ENCODE measurements at places on chromosomes 3 and 15.

DNA sequence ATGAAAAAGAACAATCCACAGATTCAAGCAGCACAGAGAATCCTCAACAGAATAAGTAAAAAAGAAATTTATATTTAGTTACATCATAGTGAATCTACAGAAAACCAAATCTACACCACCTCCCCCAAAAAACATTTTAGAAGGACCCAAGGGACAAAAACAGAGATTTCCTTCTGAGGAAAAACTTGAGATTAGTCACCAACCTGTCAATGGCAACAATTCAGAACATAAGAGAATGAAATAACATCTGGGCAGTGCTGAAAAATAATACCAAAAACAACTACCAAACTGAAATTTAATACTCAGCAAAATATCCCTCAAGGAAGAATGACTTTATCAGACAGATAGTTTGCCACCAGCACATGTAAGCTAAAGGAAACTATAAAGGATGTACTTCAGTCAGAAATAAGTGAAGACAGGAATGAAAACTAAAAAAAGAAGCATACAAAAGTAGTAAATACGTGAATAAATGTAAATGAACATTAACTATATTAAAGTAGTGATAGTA lies 260.7 kb downstream of the ULK4 start:
- DNase-seq: no peak

DNA sequence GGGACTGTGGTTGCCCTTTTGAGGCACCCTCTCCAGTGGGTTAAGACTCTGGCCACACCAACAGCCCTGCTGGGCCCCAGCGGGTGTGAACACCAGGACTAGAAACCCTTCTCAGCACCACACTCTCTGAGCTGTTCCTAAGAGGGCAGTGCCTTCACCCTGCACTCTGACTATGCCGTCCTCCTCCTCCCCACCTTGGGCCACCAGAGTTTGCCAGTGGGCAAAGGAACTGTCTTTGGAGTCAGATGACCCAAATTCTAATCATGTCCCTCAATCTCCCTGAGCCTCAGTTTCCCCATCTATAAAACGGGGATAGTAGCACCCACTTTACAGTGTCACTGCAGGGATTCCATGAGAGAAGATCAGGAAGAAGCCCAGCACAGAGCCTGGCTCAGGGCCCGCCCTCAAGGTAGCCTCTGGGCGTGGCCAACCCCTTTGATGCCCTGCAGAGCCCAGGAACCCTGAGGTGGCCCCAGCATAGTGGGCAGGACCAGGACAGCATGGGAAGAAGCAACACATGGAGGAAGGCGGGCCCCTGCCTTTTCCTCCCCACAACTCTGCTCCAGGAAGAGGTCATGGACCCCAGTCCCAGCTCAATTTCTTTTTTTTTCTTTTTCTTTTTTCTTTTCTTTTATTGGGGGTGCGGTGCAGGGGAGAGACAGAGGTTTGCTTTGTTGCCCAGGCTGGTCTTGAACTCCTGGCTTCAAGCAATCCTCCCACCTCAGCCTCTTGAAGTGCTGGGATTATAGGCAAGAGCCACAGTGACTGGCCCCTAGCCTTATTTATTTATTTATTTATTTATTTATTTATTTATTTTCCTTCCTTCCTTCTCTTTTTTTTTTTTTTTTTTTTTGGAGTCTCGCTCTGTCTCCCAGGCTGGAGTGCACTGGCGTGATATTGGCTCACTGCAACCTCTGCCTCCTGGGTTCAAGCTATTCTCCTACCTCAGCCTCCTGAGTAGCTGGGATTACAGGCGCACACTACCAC lies 115.7 kb upstream of the LINGO1 start:
- DNase-seq: no peak

DNA sequence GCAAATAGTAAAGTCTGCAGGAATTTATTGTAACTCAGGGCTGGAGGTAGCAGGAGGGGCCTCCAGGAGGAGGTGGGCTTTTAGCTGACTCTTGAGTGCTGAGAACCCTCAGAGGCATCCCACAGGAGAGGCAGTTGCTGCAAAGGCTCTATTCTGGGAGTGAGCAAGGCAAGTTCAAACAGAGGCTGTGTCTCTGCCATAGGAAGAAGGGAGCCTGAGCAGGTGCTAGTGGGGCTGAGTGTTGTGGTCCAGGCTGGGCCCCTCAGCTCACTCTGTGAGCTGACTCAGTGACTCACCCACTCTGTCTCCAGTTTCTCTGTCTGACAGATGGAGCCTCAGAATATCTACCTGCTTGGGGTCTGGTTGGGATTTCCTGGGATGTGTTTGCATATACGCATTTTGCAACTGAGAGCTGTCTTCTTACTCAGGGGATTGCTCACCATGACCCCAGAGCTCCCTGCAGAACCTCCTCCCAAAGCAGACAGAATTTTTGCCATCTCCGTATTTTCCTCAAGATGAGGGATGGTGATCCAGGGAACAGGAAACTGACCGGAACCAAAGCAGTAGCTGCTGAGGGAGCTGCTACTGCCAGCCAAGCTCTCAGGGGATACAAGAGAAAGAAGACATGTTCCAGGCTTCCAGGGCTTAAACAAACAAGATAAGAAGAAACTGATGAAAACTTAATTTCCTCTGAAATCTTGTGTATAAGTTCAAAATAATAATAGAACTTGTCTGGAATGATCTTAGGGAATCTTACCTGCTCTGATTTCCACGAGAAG lies 13.6 kb upstream of the NOX5 start:
- no peak for DNase-seq

GRCh38 chr3:97689111-97689510 lies 75.4 kb upstream of the ARL6 start:
- no peak for DNase-seq

DNA sequence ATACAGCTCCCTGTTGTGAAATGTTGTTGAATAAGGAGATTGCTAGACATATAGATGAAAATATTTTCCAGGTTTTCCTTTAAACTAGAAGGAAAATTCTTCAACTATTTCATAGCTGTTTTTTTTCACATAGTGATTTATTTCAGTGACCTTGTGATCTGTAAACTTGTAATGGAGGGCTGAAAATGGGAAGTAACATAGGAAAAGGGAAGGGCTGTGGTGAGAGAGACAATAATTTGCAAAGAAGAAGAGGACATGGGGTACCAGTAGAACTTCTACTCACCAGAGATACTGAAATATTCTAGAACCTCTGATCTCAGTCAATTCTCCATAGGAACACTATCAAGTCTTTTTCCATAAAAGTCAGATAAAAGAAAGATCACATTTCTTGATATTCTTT lies 60.4 kb downstream of the PLS1 start:
- DNase-seq: no peak

DNA sequence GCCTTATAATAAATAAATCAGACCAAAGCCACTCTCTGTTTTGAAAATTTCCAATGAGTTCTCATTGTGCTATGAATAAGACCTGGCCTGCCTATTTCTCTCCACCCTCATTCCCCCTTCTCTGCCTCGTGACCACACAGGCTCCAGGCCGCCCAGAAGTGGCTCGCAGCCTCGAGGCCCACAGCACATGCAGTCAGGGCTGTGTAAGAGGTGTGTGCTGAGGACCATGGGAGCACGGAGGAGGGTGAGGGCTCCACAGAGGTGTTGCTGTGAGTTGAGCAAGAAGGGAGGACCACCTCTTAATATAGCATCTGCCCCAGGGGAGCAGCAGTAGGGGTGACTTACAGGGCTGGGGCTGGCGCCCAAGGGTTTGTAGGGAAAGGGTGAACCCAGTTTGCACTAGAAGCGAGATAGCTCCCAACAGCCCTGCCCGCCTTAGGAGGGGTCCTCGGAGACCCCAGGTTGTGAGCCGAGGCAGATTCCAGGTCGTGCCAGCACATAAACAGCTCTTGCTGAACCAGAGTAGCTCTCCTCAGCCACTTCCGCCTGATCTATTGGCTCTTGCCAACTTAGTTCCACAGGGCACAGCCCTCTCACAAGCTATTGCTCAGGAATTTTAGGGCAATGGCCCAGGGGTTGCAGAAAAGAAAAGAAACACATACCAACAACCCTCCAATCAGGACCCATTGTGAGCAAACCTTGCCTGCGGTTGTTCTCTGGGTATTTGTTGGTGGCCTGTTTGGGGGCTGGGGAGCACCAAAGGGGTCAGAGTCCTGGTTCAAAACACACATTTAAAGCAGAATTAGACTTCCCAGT lies 117.7 kb downstream of the MYLK start:
- no peak for DNase-seq

Measured in H1 (cell line).